ENCODE measurements at places on chromosomes 6 and 20.

DNA sequence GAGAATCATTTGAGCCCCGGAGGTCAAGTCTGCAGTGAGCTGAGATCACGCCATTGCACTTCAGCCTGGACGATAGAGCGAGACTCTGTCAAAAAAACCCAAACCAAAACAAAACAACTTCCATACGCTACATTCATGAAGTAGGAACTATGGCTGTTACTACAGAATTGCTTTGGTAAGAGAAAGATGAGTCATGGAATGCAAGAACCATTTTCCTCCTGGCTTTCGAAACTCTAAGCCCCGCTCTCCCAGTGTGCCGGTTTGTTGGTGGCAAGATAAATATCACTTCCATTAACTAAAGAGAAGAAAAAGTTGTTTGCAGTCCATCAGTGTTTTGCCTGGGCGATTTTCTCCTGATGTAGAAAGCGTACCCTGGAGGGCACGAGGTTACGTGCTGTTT lies 61.3 kb downstream of the ZDHHC14 start:
- DNase-seq: no peak

DNA sequence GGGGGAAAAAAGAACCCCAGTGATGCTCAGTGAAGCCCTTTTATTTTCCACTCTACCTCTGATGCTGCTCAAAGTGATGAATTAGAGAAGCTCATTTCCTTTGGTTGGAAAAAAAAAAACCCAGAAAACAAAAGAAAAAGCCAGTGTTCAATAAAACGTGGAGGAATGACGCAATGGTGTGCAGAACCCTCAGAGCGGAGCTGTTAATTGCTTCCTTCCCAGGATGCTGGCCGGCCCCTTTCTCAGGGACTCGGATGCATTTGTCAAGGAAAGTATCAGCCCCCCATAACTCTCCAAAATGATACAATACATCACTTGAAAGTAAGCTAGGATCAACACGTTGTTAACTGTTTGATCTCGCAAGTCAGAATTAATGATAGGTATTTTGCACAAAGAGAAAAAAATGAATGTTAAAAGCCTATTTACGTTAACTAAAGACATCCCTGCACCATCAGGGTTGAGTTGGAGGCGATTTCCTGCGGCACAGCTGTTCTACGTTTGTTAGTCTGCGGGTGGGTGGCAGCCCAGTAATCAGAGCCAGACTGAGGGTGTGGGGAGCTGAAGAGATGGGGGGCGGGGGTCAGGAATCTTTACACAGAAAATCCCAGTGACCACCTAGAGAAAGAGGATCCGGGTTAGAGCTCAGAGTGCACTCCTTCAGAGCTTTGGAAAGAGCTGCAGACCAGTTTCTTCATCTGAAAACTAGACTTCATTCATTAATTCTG lies 132.4 kb downstream of the BMP7 start:
- DNase-seq: no peak

DNA sequence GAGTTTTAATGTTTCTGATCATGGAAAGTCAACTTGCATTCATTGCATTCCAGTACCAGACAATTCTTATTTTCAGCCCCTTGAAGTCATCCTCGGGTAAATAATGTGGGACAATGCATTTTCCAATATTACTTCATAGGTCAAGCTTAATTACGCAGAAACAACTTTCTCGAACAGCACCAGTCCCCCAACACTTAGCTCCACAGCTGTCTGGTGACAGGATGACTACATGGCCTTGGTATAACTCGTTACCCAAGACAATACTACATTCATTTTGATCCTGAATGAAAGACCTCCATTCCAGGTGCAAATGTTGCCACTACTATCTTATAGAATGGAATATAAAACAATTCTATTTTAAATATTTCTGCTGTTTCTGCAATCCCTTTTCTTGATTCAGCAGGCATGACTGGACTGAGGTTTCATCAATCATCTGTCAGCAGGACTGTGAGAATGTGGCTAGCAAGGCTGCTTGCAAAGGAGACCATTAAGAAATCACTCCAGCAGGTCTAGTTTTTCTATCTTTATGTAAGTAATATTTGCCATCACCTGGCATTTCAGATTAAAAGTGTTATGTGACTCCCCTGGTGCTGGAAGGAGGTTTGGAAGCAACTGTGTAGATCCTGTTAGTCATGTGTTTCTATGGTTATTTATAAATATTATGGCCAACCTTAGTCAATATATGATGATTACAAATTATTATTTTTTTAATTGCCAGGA lies 147.9 kb downstream of the HAO1 start:
- no peak for DNase-seq

DNA sequence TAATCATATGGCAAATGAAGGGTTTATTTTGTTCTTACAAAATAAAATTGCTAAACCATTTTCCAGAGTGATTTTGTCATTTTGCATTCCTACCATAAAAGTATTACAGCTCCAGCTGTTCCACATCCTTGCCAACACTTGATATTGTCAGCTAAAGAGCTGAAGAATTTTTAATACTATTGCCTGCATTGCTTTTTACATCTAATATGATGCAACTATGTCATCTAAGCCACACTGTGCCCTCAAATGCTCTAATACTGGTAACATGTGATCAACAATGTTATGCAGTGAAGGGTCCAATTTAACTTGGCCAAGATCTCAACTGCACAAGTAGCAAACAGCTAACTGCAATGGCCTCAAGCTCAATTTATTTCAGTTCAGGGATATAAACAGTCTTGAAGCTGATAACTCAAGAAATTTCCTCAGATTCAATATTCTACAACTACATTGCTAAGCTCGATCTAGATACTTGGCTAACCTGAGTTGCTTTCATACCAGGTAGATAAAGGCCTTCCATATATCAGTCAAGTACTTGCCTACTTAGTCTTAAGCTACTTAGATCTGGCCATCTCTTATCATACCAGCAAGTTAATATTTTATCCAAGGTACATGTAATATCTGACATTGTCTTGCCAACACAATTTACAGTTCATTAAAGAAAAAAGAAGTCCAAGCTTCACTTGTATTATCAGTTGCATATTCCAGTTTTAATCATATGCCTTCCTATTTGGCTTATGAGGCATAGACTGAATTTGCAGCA lies 17.0 kb downstream of the AKIRIN2 start:
- DNase-seq: no peak

GRCh38 chr6:53937461-53937860 lies 142.7 kb downstream of the LRRC1 start:
- no peak for DNase-seq

DNA sequence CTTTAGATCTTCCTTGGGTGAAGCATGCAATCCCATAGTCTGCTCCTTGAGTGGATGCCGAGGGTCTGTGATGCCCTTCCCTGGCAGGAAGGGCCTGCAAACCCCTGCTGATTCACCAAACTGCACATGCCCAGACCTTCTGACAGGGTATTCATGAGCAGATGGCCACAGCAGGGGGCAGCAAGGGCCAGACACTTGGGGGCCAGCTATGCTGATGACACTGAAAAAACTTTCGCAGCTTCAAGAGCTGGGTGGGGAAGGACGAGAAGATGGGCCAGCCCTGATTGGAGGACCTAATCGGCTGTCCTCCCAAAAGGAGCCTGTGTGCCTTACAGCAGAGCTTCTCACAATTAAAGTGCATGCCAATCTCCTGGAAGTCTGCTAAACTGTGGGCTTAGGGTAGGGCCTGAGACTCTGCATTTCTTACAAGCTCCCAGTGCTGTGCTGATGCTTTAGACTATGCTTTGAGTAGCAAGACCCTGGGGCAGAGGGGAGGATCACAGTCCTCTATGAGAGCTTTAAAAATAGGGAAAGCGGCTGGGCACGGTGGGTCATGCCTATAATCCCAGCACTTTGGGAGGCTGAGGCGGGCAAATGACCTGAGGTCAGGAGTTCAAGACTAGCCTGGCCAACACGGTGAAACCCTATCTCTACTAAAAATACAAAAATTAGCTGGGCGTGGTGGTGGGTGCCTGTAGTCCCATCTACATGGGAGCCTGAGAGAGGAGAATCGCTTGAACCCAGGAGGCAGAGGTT lies 15.2 kb upstream of the GDAP1L1 start:
- no peak for DNase-seq

- no peak for DNase-seq
Observed at GRCh38 chr20:36262440-36262839, 26.2 kb downstream of the AAR2 start.

- no peak for DNase-seq
Observed at GRCh38 chr6:149960488-149960887, 3.3 kb upstream of the ULBP1 start.

DNA sequence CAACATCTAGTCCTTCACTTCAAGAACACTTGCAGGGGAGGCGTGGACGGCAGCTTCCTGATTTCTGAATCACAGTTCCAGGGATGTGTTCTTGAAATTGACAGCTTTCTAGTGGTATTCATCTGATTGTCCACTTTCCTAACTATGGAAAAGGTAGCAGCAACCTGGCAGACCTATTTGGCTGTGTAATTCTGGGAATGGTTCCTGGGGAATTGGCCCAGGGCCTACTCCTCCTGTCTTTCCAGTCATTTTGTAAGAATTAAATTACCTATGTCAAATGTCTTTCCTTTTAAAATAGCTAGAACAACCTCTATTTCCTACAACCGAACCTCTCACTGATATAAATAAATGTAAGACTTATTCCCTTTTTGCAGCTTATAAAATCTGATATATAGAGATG lies 85.5 kb upstream of the RSPO3 start:
- DNase-seq: no peak
